ENCODE measurements at places on chromosomes 6 and 20. TPM values are rescaled to one million over a fixed set of nuclear protein-coding genes. Genes with fewer than 3 reads are reported as not detected.

The SLC22A2 gene
- total RNA-seq, result not detected

The F13A1 gene
- total RNA-seq, result 0.34 TPM

The NRSN1 gene
- total RNA-seq, result not detected

The TMEM239 gene
- not detected for total RNA-seq

The BPIFB2 gene
- 0.15 TPM for total RNA-seq

The HLA-G gene
- not detected for total RNA-seq

The TM9SF4 gene
- 51.2 TPM for total RNA-seq

Data from HCT116 (cell line).